ENCODE measurements at places on chromosomes 1 and 21.

GRCh38 chr1:29805122-29805895, 569.0 kb downstream of the PTPRU start:
- no peak for DNase-seq

GRCh38 chr1:216422821-216423520, at the start of gene USH2A:
USH2A (minus strand) TSS chr1:216423448; CDS start chr1:216422336, 1,112 bp downstream.
- DNase-seq, result no peak

DNA sequence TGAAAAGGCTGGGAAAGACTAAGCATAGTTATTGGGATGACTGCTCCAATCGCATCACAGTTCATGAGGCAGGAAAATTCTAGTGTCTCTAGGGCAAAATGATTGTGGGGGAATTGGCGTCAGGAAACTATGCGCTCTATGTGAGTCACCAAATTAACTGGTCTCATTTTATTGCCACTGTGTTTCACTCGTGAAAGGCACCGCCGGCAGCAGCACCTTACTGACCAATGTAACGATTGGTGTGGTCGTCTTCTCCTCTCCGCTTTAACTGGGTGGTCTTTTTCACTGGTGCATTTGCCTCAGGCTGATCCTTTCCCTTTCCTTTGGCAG, 83.5 kb downstream of the SPAG17 start:
- no peak for DNase-seq

DNA sequence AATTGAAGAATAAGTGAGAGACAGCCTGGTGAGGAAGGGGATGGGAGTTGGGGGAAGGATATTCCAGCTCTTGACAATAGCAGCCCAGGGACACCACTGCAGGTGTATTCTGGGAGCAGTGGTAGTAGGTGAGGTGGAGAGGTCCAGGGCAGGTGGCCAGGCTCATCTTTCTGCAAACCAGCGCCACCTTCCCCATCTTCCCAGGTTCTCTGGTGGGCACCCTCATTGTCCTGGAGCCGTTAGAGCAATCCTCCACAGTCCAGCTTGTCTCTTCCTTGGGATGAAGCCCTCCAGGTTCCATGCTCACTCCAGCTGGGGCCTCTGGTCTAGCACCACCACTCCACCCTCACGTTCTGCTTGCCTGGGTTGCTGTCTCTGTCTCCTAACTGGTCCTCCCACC, 97.0 kb downstream of the IER5 start:
- no peak for DNase-seq

DNA sequence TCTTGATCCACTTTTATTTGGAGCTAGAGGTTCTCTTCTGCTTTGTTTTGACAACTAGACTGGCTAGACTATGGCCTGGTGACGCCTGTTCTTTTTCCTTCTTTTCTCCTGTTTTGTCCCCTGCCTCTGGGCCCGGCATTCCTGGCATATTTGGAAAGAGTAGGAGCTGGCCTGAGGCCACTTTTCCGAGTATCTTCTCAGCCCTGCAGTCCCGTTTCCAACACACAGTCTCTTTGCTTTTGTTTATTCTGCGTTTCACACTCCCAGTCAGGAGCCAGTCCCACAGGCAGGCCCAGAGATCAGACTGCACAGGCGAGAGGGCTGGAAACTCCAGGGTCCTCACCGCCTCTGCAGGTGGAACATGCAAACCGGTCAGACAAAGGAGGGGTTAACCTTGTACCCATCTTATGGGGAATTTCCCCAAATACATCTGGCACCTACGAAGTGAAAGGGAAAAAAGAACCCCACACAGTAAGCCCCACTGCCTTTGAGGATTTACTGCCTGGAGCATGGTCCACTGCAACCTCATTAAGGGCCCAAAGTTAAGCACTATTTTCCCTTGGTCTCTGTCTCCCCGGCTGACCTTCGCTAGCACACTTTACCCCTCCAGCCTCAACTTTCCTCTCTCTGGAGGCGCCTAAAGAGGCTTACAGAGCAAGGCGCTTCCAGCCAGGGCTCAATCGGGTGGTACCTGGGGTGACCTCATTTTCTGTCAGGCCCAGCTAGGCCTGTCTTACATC, 141.1 kb downstream of the TOMM20 start:
- DNase-seq, result no peak

- no peak for DNase-seq
These were observed 119.8 kb upstream of the KCNJ6 start for GRCh38 chr21:38036016-38036415.

- DNase-seq, result no peak
These were observed 38.5 kb downstream of the MRPL37 start for GRCh38 chr1:54238353-54239034.

GRCh38 chr1:42228938-42229337, 64.4 kb upstream of the GUCA2A start:
- DNase-seq, result no peak

DNA sequence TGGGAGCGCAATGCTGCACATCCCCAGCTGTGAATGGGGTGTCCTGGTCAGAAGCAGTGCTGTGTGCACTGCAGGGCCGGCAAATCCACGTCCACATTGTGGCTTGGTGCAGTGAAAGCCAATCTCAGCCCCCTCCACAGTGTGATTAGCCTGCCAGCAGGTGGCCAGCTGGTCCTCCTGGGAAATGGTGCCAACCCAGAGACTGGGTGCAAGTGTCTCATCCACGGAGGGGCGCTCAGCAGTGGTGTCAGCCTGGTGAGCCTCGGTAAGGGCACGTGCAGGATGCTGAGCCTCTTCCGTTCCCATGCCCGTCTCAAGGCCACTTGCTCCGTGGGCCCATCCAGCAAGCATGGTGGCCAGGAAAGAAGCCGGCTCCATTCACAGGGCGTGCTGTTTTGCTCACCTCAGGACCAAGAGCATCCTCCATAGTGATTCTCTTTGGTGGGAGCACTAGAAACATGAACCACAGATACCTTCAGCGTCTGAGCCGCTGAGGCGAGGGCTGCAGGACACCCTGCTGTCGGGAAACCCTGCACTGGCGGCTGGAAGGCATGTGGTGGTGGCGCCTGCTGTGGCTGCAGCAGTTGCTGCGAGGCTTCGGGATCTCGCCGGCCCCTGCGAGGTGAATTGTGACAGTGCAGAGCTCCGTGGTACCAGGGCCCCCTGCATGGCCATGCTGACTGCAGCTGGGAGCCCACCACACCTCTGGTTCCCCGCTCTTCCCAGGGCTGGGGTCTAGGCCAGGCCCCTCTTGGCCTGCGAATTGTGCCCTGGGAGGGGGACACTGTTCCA, 2.0 kb upstream of the SMYD3 start:
- DNase-seq, result no peak

- no peak for DNase-seq
These were observed 115.3 kb downstream of the COLGALT2 start for GRCh38 chr1:183922197-183922596.

DNA sequence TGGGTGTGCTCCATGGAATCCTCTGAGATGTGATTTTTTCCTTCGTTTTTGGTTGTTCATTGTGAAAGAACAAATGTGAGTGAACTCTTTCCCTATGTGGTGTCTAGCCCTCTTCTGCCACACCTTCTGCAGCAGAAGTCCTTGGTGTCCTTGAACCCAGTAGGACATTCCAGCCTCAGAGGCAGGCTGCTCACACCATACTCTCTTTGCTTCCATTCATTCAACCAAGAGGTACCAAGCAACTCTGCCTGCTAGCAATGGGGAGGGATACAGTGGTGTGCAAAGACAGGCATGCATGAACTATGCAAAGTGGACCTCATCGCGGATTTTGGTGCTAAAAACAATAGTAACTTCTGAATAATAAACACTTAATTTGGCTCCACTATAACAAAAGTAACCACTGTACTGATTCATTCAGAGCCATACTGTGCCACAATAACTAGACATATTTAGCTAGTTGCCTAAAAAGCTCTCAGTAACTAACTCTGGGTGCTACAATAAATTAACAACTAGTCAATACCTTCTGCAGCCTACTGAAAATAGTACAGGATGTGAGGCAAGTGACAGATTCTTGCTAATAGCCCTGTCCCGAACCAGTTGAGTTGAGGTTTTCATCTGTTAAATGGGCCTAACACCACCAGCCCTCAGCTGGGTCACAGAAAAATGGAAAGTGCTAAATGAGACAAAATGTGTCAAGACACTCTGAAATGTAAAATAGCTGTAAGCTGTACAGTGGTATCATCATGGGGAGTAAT, 155.4 kb downstream of the SLC45A1 start:
- no peak for DNase-seq

DNA sequence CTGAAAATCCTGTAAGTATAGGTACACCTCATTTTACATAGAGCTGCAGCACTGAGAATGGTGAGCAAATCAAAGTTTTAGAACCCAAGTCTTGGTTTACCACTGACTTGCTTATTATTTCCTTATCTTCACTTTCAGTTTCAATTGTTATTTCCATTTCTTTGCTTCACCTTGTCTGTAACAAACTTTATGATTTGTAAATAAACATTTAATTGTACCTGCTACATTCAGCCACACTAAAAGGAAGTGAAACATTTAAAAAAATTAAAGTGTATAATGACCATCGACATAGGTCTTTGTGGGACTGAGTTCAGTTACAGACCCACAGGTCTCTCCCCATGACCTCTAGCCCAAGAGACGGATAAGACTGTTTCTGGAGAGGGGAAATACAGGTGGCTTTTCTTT, 34.4 kb downstream of the LGR6 start:
- DNase-seq, result no peak

DNA sequence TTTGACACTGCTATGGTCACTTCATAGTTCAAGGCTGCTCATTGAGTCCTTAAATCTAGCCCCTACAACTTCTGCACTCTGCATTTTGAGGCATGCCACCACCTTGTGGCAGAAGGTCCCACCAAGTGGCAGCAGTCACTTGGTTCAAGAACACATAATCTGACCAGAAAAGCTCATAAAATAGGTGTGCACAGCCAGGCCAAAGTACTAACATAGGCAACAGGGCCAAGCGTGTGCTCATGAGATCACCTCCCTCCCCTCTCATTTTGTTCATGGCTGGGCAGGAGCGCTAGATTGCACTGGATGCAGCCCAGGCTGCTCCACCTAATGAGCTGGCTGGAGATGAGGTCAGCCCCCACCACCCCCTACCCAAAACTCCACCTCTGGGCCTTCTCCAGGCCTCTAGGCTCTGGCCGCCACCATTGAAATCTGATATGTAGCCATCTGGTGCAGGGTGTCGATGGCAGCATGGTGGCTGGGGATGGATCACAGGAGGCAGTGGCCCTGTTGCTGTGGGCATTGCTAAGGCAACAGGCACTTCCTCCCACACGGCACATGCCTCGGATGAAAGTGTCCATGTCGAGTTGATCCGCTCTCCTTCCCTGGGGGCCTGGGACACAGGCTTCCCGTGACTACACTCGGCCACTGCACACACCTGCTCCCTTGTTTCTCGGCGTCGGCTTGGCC, 193.2 kb downstream of the TRABD2B start:
- DNase-seq, result no peak

DNA sequence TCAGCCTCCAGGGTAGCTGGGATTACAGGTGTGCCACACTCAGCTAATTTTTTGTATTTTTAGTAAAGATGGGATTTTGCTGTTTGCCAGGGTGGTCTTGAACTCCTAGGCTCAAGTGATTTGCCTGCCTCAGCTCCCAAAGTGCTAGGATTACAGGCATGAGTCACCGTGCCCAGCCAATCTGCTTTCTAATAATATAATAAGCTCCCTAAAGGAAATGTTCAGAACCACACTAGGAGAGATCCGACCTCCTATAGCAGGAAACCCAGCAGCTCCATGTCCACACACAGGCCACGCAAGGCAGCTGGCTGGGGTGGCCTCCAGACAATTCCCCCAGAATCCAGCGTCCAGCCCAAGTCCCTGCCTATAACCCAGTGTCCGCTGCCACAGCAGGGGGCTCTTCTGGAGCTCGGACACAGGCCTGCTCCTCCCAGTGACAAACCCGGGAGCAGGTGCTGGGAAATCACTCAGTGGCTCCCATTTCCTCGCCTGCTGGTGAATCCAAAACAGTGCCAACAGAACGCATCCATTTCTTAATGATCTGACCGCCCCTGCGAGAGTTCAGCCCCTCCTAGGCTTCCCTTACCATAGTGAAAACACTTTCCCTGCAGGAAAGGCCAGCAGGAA, 7.5 kb downstream of the RIPK4 start:
- DNase-seq, result no peak

DNA sequence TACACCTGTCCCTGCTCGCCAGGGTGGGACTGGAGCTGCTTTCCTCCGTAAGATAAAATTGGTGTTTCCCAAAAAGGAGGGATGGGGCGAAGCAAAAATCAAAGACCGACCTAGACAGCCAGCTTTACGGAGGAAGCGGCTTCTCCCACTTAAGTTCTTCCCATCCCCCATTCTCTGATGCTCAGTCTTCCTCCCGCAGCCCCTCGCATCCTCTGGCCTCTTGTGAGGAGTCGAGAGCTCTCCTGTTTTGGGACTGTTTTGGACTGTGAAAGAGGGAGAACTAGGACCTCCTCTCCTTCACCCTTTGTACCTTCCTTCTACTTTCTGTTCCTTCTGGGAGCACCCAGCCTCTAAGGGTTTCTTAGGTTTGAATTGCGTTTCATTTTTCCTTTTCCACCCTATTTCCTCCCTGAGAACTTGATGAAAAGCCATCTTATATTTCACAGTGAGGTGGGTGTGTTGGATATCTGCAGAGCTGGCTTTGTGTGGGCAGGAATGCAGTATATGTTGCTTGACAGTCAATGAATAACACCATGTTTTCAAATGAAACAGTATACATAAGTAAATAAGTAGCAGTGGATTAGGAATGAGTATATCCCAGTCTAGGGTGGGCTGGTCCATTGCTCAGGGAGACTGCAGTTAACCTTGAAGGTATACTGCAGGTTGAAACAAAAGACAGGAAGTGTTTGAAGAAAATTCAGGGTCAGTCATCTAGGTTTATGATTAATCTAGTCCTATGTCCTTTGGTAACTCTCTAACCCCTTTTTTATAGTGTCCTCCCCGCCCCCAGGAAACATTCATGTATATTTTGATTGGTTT, 848 bp downstream of the CTTNBP2NL start:
- DNase-seq, result peak; percentile 24

DNA sequence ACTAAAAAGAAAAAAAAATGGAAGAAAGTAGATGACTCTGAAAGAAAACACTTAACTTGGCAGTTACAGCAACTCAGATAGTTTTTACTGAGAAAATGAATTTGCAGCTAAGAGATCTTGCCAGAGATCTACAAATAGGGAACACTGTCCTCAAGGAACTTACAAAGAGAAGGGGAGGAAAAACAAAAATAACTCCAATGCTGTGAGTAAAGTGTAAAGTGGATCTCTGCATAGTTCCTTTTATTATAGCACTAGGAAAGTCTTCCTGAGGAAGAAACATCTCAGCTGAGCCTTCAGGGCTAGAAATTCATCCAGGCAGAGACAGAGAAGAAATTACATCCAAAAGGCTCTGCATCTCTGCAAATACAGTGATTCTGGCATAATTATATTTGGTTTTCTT, 3.9 kb downstream of the CD1B start:
- no peak for DNase-seq

GRCh38 chr21:29384683-29385359, 86.1 kb downstream of the BACH1 start:
- DNase-seq, result no peak

- DNase-seq, result no peak
These were observed 379.6 kb downstream of the TTLL7 start for GRCh38 chr1:83619170-83619896.

GRCh38 chr1:19462781-19463503, 22.4 kb downstream of the CAPZB start:
- DNase-seq, result no peak

- DNase-seq, result no peak
These were observed 634.4 kb downstream of the MATN1 start for GRCh38 chr1:30089024-30089430.

GRCh38 chr1:179094818-179095217, 12.9 kb downstream of the TOR3A start:
- no peak for DNase-seq

GRCh38 chr21:32137266-32137665, 141.6 kb downstream of the MIS18A start:
- no peak for DNase-seq

All from head of caudate nucleus (tissue), 42 donors.